Activated CD4-positive, alpha-beta memory T cell treated with anti-CD3 and anti-CD28 coated beads for 36 hours (primary cell): ENCODE measurements at places on chromosomes 7 and 10. TPM values are rescaled to one million over a fixed set of nuclear protein-coding genes. Genes with fewer than 3 reads are reported as not detected.

GRCh38 chr10:118455181-118455695 is 113.1 kb upstream of the FAM204A start:
- DNase-seq, result no peak
- no peaks in the 10 kb centered on the region for H3K36me3 ChIP-seq
- no peak overlapping the region for H3K27ac ChIP-seq
- H3K4me1 ChIP-seq, result peaks cover 4% of the 10 kb centered on the region
- no peak overlapping the region for H3K4me3 ChIP-seq
- peaks cover 8% of the 10 kb centered on the region for H3K27me3 ChIP-seq

- DNase-seq, result no peak
- no peak overlapping the region for H3K4me3 ChIP-seq
- H3K36me3 ChIP-seq, result no peaks in the 10 kb centered on the region
- peaks cover 1% of the 10 kb centered on the region for H3K27me3 ChIP-seq
- H3K4me1 ChIP-seq, result no peaks in the 10 kb centered on the region
- no peak overlapping the region for H3K27ac ChIP-seq
Observed at GRCh38 chr7:6299774-6300173, 27.4 kb upstream of the CYTH3 start.

- H3K4me3 ChIP-seq, result no peak overlapping the region
- no peak overlapping the region for H3K27ac ChIP-seq
- peaks cover 18% of the 10 kb centered on the region for H3K4me1 ChIP-seq
Observed at GRCh38 chr7:116578526-116578925, 53.7 kb downstream of the CAV1 start.

GRCh38 chr10:133297504-133297903 is 11.2 kb downstream of the TUBGCP2 start:
- no peak overlapping the region for H3K27ac ChIP-seq
- peaks cover 11% of the 10 kb centered on the region for H3K4me1 ChIP-seq
- DNase-seq, result no peak
- H3K4me3 ChIP-seq, result no peak overlapping the region
- no peaks in the 10 kb centered on the region for H3K27me3 ChIP-seq

GRCh38 chr7:116708248-116708647 is 36.3 kb downstream of the MET start:
- no peaks in the 10 kb centered on the region for H3K4me1 ChIP-seq
- no peak overlapping the region for H3K27ac ChIP-seq
- H3K4me3 ChIP-seq, result no peak overlapping the region
- no peak for DNase-seq
- peaks cover 10% of the 10 kb centered on the region for H3K27me3 ChIP-seq

- H3K36me3 ChIP-seq, result peaks cover 52% of the 10 kb centered on the region
- H3K27ac ChIP-seq, result peak overlapping the region; percentile 61
- no peak overlapping the region for H3K4me3 ChIP-seq
- peak; percentile 49 for DNase-seq
- H3K4me1 ChIP-seq, result peaks cover 46% of the 10 kb centered on the region
Observed at GRCh38 chr7:50446542-50446960, 3.6 kb downstream of the FIGNL1 start.

- peaks cover 17% of the 10 kb centered on the region for H3K36me3 ChIP-seq
- no peak for DNase-seq
- H3K4me1 ChIP-seq, result peaks cover 28% of the 10 kb centered on the region
- no peak overlapping the region for H3K27ac ChIP-seq
Observed at GRCh38 chr10:13590886-13591285, 4.1 kb downstream of the PRPF18 start.

Gene EBLN1
- total RNA-seq, result not detected

Gene STOX1
- total RNA-seq, result 0.29 TPM

- DNase-seq, result no peak
- no peaks in the 10 kb centered on the region for H3K4me1 ChIP-seq
- no peak overlapping the region for H3K27ac ChIP-seq
- no peak overlapping the region for H3K4me3 ChIP-seq
Observed at GRCh38 chr10:33524966-33525365, 190.5 kb upstream of the NRP1 start.

GRCh38 chr7:1124164-1124563 is 35.8 kb downstream of the ZFAND2A start:
- H3K27me3 ChIP-seq, result no peaks in the 10 kb centered on the region
- H3K27ac ChIP-seq, result no peak overlapping the region
- no peak for DNase-seq
- no peak overlapping the region for H3K4me3 ChIP-seq

Gene BRAF
- 33.0 TPM for total RNA-seq

- H3K36me3 ChIP-seq, result no peaks in the 10 kb centered on the region
- no peak overlapping the region for H3K27ac ChIP-seq
- DNase-seq, result no peak
Observed at GRCh38 chr7:24508316-24508715, 64.9 kb upstream of the PALS2 start.

- no peaks in the 10 kb centered on the region for H3K36me3 ChIP-seq
- no peak overlapping the region for H3K27ac ChIP-seq
- no peak overlapping the region for H3K4me3 ChIP-seq
- DNase-seq, result no peak
- H3K4me1 ChIP-seq, result no peaks in the 10 kb centered on the region
- H3K27me3 ChIP-seq, result no peaks in the 10 kb centered on the region
Observed at GRCh38 chr7:1449951-1450350, 9.3 kb downstream of the MICALL2 start.

GRCh38 chr10:109191823-109192222 is 731.5 kb downstream of the XPNPEP1 start:
- no peak overlapping the region for H3K4me3 ChIP-seq
- H3K4me1 ChIP-seq, result no peaks in the 10 kb centered on the region
- no peak overlapping the region for H3K27ac ChIP-seq
- H3K36me3 ChIP-seq, result no peaks in the 10 kb centered on the region
- no peak for DNase-seq
- H3K27me3 ChIP-seq, result no peaks in the 10 kb centered on the region

- H3K4me1 ChIP-seq, result no peaks in the 10 kb centered on the region
- peaks cover 8% of the 10 kb centered on the region for H3K27me3 ChIP-seq
- DNase-seq, result no peak
- H3K4me3 ChIP-seq, result no peak overlapping the region
Observed at GRCh38 chr7:142983825-142984224, 21.7 kb upstream of the KEL start.

Gene CFAP69
- 0.48 TPM for total RNA-seq

DNA sequence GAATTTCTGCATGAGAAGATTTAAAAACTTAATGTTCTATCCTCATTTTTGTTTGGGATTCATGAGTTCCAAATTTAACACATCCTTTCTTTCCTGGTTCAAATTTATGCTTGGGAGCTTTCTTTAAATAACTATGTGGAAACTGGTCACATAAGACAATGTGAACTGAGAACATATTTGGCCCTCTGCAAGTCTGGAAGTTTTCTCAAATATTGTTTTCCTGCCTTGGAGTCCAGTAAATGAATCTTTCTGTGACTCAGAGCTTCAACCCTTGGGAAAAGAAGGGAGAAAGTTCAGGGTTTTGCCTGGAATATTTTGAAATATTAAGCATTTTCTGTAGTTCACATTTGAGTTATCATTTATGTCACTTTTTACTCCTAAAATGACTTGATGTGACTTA is 559.0 kb upstream of the NRP1 start:
- no peak for DNase-seq
- H3K36me3 ChIP-seq, result no peaks in the 10 kb centered on the region
- H3K4me1 ChIP-seq, result no peaks in the 10 kb centered on the region
- no peak overlapping the region for H3K4me3 ChIP-seq
